Stimulated activated CD8-positive, alpha-beta memory T cell treated with anti-CD3 and anti-CD28 coated beads, Interleukin-12 subunit alpha, Interleukin-12 subunit beta, amount 100 ng/mL, for 1 hour (primary cell): ENCODE measurements at places on chromosomes 16 and 17.

DNA sequence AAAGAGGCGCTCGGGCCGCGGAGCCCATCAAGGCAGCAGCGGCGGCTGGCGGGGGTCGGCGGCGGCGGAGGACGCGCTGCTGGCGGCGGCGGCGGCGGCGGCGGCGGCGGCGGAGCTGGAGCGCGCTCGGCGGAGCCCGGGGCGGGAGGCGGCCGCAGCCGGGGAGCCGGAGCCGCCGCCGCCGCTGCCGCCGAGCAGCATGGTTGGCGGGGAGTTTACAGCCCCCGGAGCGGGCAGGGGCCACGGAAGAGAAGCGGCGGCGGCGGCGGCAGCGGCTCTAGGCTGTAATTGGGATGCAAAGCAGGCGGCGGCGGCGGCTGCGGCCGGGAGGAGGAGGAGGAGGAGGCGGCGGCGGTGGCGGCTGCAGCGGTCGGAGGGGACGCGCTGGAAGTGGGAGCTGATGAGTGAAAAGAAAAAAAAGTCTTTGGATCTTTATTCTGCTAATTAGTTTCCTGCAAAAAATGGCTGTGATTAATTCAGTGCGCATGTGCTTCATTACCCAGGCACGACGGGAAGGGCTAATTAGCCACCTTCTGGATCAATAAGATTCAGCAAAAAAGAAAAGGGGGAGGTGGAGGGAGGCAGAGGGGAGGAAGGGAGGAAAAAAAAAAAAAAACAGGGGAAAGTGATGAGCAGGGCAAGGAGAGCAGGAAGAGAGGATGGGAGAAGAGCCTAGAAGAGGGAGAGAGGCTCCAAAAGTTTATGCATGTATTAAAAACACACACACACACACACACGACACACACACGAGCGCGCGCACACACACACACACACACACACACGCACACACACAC lies 10.9 kb upstream of the ZFHX3 start:
- no peak for DNase-seq

DNA sequence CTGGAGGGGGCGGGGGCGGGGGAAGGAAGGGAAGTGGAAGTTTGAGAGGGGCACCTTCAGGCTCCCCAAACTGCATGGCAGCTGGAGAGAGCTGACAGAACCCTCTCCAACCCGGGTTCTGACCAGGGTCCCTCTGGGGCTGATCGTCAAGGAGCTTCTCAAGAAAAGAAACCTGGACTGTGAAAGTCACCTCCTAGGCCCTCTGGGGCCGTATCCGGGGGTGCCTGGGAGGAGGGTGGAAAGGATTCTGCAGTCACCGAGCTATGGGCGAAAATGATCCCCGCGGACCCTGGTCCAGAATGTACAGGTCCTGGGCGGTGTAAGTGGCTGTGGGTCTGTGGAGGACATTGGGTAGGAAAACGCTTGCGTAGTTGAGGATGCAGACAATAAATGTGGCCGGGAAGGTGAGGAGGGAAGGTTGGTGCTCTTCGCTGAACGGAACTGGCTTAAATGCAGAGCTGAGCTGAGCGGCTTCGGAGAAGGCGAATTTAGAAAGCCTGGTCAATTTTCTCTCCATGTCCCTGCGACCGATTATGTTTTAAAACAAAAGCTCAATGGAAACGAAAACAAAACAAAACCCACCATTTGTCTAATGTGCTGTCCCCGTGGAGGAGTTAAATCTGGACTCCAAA lies 3.6 kb upstream of the LHX1 start:
- DNase-seq: no peak

DNA sequence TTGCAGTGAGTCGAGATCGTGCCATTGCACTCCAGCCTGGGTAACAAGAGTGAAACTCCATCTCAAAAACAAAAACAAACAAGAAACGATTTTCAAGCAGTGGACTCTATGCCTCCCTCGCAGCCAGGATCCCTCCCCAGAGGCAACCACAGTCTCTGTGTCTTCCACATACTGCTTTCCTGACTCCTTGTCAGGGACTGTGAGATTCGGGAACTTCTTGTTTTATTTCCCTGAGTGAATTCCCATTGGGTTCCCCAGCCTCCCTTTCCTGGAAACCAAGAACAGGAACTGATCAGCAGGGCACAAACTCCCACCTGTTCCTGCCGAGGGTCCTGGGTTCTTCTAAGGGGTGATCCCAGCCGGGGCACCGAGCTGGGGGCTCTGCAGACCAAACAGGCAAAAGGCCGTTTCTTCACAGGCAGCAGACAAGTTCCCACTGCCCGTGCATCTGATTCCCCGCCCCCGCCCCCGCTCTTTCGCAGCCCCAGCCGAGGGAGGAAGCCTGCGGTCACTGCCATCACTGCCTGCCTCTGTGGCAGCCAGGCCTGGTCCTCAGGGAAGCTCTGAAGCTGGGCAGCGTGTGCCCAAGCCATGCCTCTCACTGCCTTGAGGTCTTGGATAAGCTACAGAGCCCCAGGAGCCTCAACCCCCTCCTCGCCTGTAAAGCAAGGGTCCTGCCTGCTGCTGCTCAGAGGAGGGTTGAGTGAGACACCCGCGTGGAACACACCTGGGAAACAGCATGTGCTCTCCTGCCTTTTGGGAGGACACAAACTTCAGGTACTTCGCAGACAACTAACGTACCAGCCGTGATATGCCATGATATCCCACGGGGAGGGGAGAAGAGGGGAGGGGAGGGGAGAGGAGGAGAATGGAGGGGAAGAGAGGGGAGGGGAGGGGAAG lies 5.5 kb upstream of the PIEZO1 start:
- peak; percentile 49 for DNase-seq

DNA sequence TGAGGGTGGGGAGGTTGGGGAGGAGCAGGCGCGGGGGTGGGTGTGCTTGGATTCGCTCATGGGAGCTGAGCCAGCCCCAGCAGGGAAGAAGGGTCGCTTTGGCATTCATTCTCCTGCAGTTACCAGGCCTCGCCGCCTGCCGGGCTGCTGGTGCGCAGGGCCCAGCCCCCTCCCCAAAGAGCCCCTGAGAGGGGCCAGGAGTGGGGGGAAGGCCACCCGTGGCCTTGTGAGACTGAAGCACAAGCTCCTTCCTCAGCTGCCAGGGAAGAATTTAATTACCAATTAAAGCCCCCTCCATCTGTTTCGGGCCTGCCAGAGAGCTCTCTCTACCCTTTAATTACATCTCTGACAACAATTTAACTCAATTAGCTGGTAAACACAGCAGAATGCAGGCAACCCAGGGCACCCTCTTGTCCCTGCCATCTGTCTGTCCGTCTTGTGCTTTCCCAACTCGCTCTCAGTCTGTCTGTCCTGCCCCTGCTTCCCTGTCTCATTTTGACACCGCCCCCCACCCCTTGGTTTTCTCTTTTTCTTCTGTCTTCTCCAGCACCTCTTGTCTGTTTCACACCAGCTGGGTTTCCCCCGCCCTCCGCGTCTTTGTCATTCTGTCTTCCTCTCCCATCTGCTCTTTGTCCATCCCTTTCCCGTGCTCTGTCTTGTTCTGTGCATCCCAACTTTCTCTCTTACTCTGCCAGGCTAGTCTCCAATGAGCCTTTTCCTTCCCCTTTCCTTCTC lies 32.7 kb downstream of the CDK5RAP3 start:
- DNase-seq: no peak

- DNase-seq: no peak
Measured at GRCh38 chr17:76161619-76162266, 20.7 kb upstream of the FOXJ1 start.

GRCh38 chr16:50305441-50306061 lies 39.2 kb downstream of the ADCY7 start:
- no peak for DNase-seq
